OCI-M1 (cell line): ENCODE measurements at places on chromosomes 6 and 20.

DNA sequence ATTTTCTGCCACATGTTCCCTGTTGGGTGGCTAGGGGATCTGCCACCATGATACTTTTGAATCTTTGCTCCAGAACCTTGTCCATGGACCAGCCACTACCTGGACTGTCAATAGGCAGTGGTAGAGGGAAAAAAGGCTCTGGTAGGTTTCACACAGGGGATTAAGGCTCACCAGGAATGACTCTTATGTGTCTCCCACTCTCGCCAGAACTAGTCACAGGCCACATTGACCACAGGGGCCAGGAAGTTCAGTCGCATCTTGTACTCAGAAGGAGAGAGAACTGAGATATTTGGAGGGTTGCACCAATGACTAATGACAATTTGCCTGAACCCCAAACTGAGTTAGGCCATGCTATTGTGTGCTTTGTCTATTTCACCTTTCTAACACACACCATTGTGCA lies 23.6 kb upstream of the APCDD1L start:
- no peak for DNase-seq

GRCh38 chr20:38307371-38308046 lies 3.6 kb downstream of the BPI start:
- DNase-seq = no peak

DNA sequence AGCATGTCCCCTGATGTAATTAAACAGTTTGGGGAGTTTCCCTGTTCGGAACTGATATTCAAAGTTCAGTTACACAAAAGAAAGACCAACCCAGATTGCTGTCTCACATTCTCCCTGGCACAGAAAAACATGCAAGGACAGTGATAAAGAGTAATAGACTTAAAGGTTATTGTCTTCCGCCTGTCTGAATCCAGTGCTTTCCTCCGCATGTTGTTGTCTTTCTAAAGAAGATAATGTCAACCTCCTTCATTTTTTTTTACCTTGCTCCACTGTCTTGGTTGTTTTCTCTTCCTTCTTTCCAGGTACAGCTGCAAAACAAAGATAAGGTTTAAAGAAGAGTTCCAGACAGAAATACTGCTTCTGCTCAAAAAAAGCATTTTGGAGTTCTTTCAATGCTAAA lies 284.5 kb downstream of the TRDN start:
- peak; percentile 93 for DNase-seq

DNA sequence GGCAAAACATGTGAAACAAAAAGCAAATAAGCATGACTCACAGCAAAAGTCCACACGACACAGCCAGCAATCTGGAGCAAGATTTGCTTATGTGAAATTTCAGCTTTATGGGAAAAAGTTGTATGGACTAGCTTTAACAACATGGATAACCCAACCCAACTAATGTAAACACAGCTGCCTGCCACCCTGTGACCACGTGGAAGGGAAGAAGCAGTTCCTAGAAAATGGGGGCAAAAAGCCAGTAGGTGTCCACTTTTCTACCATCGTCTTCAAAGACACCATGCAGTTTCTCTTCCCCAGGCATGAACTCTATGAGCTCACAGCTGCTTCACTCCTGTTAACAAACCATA lies 425.4 kb upstream of the RNF217 start:
- DNase-seq = no peak

- no peak for DNase-seq
Measured at GRCh38 chr6:66376001-66376400, 669.0 kb upstream of the EYS start.

GRCh38 chr6:25032934-25033333 lies 97.2 kb upstream of the RIPOR2 start:
- no peak for DNase-seq

DNA sequence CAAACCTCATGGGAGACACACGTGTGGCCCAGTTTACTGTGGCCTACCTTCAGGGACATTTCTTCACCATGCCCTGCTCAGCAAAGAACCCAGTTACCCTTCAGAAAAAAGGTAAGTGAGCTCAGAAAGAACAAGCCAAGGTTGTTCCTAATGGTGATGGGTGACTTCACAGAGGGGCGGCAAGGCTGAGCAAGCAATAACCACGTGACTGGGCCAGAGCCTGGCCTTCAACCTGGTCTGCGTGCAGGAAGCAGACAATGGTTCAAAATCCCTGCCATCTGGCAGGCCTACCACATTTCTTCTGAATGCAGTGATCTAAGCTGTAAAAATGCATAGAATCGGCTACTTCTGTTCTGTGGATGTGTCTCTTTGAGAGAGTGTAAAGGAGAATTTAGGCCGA lies 115.5 kb upstream of the CST7 start:
- DNase-seq = no peak

- no peak for DNase-seq
Measured at GRCh38 chr6:33323623-33323948, 6.0 kb upstream of the ZBTB22 start.

DNA sequence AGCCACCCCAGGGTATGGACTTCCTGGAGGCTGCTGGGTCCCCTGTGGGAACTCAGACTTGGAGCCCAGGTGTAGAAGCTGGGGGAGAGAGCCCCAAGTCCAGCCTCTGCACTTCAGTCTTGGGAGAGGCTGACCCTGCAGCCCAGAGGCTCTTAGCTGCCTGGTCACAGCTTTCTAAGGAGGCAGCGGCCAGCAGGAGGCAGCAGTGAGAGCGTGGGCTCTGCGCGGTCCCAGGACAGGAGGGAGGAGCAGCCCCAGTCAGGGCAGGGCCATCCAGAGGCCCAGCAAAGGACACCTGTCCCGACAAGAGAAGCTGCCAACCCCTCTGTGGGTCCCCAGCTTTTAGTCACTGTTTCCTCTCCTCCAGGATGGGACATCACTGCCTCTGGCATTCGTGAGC lies 9.4 kb downstream of the TREML2 start:
- peak; percentile 54 for DNase-seq
